HepG2 (cell line): ENCODE measurements at places on chromosomes 13 and 19. TPM values are rescaled to one million over a fixed set of nuclear protein-coding genes. Genes with fewer than 3 reads are reported as not detected.

Gene ELSPBP1
- total RNA-seq, result not detected in 2 replicates

Gene KLK8
- total RNA-seq, result not detected in 2 replicates

Gene IRGC
- total RNA-seq, result not detected in 2 replicates

GRCh38 chr19:40530091-40530901, 46.4 kb upstream of the SHKBP1 start:
- DNase-seq, result no peak
- H3K4me1 ChIP-seq, result peaks cover 27% of the 10 kb centered on the region
- no peak overlapping the region for H3K27ac ChIP-seq
- no peaks in the 10 kb centered on the region for H3K36me3 ChIP-seq
- peak overlapping the region; percentile 44 for H3K4me3 ChIP-seq

DNA sequence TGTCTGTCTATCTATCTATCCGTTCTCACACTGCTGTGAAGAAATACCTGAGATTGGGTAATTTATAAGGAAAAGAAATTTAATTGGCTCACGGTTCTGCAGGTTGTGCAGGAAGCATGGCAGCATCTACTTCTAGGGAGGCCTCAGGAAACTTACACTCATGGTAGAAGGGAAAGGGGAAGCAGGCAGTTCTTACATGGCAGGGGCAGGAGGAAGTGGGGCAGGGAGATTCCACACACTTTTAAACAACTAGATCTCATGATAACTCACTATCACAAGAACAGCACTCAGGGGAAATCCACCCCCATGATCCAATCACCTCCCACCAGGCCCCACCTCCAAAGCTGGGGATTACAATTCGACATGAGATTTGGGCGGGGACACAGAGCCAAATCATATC, 105.3 kb downstream of the SLC10A2 start:
- peaks cover 7% of the 10 kb centered on the region for H3K4me1 ChIP-seq
- no peak overlapping the region for H3K4me3 ChIP-seq
- DNase-seq, result no peak
- H3K27ac ChIP-seq, result no peak overlapping the region
- H3K27me3 ChIP-seq, result no peaks in the 10 kb centered on the region

- no peaks in the 10 kb centered on the region for H3K27me3 ChIP-seq
- H3K4me3 ChIP-seq, result no peak overlapping the region
- peak overlapping the region; percentile 70 for H3K27ac ChIP-seq
Observed at GRCh38 chr19:45273521-45273855, 22.4 kb downstream of the MARK4 start.

DNA sequence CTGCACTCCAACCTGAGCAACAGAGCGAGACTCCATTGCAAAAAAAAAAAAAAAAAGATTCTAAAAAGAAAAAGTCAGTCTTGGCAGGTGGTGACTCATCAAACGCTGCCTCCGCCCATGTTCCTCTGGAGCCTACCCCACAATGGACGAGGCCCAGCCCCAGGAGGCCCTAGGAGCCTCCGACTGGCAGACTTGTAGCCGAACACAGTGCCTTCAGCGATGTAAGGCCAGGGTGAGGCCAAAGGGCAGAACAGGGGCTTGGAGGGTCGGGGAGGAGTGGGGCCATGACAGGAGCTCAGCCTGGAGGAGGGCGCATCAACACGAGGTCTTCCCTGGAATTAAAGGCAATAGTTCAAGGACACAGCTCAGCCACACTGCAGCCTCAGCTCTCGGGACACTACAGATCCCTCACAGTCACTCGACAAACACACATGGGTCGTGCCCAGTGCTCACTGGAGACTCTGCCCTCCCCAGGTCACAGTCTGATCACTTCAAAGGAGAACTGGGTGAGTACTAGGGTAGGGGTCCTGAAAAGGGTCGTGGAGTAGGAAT, 5.1 kb downstream of the USE1 start:
- no peaks in the 10 kb centered on the region for H3K27me3 ChIP-seq
- no peak overlapping the region for H3K4me3 ChIP-seq
- peaks cover 25% of the 10 kb centered on the region for H3K4me1 ChIP-seq
- DNase-seq, result no peak
- H3K36me3 ChIP-seq, result no peaks in the 10 kb centered on the region; the same call in 1 of the 2 replicates

DNA sequence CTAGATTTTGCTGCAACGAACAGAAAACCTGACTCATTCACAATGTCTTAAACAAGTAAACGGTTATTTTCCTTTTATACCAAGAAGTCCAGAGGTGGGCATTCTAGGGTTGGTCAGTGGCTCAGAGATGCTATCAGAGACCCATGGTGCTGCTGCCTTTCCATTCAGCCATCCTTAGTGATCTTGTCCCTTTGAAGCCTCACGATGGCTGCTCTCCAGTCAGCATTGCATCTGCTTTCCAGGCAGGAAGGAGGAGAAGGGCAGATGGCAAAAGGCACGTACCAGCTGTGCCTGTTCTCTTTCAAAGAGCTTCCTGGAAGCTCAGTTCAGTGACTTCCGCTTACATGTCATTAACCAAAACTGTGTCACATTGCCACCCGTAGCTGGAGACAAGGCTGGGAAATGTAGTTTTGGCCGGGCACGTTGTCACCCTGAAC, 30.1 kb downstream of the WDFY2 start:
- H3K27ac ChIP-seq, result no peak overlapping the region
- peaks cover 20% of the 10 kb centered on the region for H3K4me1 ChIP-seq
- H3K4me3 ChIP-seq, result no peak overlapping the region
- no peak for DNase-seq
- peaks cover 2% of the 10 kb centered on the region; the same call in 1 of the 2 replicates for H3K36me3 ChIP-seq

GRCh38 chr19:51224163-51224641, 678 bp upstream of the CD33 start:
- DNase-seq, result no peak
- H3K36me3 ChIP-seq, result no peaks in the 10 kb centered on the region
- H3K4me3 ChIP-seq, result no peak overlapping the region
- H3K4me1 ChIP-seq, result no peaks in the 10 kb centered on the region
- H3K27me3 ChIP-seq, result peaks cover 2% of the 10 kb centered on the region; the same call in 1 of the 3 replicates

- H3K4me3 ChIP-seq, result no peak overlapping the region
- H3K36me3 ChIP-seq, result no peaks in the 10 kb centered on the region
- H3K27me3 ChIP-seq, result no peaks in the 10 kb centered on the region
- no peak for DNase-seq
- H3K4me1 ChIP-seq, result peaks cover 27% of the 10 kb centered on the region
Observed at GRCh38 chr19:39949026-39949747, 14.8 kb upstream of the FCGBP start.
